Stimulated activated CD4-positive, alpha-beta T cell treated with anti-CD3 and anti-CD28 coated beads, Interleukin-4, amount 100 ng/mL, for 48 hours (primary cell): ENCODE measurements at places on chromosomes 4 and X.

GRCh38 chr4:81040012-81040659 is 9.6 kb downstream of the BMP3 start:
- DNase-seq, result no peak

DNA sequence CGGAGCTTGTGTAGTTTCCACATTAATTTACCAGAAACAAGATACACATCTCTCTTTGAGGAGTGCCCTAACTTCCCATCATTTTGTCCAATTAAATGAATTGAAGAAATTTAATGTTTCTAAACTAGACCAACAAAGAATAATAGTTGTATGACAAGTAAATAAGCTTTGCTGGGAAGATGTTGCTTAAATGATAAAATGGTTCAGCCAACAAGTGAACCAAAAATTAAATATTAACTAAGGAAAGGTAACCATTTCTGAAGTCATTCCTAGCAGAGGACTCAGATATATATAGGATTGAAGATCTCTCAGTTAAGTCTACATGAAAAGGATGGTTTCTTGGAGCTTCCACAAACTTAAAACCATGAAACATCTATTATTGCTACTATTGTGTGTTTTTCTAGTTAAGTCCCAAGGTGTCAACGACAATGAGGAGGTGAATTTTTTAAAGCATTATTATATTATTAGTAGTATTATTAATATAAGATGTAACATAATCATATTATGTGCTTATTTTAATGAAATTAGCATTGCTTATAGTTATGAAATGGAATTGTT is at the start of gene FGB:
Gene FGB, plus strand, starts transcription at position 315 of the 558 bp plus-strand sequence. Its CDS starts 8 bp downstream, at position 323.
- no peak for DNase-seq

GRCh38 chr4:88002786-88003185 is 4.6 kb upstream of the PKD2 start:
- DNase-seq, result no peak

GRCh38 chr4:106162278-106162677 is 153.7 kb downstream of the TBCK start:
- DNase-seq, result no peak

DNA sequence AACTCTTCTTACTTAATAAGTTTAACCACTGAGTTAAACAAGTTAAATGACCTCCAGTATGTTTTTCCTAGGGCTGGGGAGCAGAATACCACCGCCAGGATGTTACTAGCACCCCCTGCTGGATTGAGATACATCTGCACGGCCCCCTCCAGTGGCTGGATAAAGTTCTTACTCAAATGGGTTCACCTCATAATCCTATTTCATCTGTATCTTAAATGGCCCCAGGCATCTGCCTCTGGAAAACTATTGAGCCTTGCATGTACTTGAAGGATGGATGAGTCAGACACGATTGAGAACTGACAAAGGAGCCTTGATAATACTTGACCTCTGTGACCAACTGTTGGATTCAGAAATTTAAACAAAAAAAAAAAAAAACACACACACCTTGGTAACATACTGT is 61.5 kb upstream of the MMAA start:
- peak; percentile 30 for DNase-seq

GRCh38 chr4:70522626-70523025 is 4.3 kb downstream of the AMTN start:
- DNase-seq, result no peak
